Ovary (tissue), 10 donors: ENCODE measurements at places on chromosomes 2 and 18. TPM values are rescaled to one million over a fixed set of nuclear protein-coding genes. Genes with fewer than 3 reads are reported as not detected.

Gene ALPG
- not detected for total RNA-seq

- DNase-seq: no peak
Measured at GRCh38 chr2:232815569-232815968, 39.2 kb upstream of the KCNJ13 start.

DNA sequence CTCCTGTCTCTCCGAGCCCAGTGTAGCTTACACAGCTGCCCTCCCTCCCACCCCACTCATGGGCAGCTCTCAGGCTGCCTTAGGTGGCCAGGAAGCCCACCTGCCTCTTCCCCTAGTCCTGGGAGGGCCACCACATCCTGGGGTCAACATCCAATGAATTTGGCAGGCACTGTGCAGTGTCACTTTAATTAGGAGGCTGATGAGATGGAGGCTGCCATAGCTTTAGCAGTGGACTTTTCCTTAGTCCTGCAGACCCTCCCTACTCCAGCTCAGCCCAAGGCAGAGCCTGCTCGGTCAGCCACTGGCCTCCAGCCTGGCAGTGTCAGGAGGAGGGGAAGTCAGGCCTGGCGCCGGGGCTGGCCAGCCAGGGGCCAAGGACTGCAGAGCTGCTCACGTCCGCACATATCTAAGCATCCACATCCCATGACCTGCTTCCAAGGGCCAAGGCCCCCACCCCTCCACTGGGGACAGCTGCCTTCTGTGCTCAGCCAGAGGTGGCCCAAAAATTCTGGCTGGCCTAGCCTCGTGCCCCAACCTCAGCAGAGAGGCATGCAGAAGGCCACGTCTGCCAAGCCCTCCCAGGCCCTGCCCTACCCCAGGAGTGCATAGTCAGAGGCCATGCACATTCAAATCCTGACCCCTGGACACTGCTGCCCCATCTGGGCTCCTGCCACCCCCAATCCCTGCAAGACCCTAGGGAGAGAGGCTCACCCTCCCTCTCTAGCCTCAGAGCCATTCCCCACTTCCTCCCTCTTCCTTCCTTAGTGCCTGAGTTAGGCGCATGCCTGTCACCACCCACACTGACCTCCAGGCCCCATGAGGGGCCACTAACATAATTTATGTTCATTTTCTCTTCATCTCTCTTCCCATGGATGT, 33.1 kb downstream of the ADRA2B start:
- DNase-seq: no peak

Gene LTBP1
- total RNA-seq: 50.8 TPM

Gene DLGAP1
- total RNA-seq: 9.8 TPM

DNA sequence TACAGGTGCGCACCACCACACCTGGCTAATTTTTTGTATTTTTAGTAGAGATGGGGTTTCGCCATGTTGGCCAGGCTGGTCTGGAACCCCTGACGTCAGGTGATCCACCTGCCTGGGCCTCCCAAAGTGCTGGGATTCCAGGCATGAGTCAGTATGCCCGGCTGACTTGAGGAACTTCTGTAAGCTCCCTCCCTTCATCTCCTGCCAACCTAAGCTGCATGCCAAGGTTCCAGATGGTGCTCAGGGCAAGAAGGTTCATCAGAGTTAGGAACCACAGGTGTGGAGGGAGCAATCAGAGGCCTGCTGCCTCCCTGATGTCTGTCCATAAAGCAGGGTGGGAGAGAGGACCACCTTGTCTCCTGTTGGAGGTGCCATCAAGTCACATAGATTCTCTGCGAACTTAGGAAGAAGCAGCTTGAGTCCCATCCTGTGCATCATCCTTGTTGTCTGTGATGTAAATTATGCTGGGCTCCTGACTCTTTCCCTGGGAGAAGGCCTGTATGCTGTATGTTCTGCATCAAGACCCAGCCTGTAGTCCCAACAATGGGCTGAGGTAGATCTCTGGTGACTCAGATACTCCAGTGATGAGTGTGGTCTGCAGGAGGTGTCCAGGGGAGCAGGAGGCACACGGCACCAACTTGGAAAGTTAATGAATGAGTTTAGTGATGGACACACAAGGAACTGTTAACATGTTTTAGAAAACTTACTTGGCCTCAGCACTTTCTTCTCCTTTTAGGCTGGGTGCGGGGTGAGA, 53.1 kb downstream of the TMEM17 start:
- no peak for DNase-seq

DNA sequence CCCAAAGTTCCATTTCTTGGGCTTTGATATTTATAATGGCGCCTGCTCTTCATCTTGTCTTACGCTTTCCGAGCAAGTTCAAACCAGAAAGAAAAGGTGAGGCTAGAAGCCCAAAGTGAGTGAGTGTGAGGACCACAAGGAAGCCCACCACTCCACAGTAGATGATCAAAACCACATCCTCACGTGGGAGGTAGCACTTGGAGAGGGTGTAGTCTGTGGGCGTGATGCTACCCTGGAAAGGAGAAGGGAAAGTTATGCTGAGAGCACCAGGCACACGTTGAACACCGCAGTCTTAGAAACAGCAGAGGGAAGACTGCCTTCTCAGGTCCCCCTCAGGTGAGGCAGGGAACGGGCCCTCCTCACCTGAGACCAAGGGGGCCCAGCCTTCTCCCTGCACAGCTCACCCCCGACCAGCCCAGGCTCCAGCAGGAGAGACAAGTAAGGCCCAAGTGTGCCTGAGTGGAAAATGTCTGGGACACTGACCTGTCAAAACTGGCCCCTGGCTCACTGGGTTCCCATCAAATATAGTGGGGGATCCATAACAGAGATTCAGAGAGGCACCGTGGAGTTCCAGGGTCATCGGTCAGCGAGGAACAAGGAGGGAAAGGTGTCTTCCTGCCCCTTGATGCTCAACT, 23.6 kb downstream of the MPPE1 start:
- DNase-seq: no peak

GRCh38 chr2:197216361-197216979, 94.1 kb downstream of the ANKRD44 start:
- DNase-seq: no peak

GRCh38 chr2:43217228-43218154, 8.9 kb downstream of the ZFP36L2 start:
- DNase-seq: peak; percentile 59

Gene CCDC74B
- 5.4 TPM for total RNA-seq

DNA sequence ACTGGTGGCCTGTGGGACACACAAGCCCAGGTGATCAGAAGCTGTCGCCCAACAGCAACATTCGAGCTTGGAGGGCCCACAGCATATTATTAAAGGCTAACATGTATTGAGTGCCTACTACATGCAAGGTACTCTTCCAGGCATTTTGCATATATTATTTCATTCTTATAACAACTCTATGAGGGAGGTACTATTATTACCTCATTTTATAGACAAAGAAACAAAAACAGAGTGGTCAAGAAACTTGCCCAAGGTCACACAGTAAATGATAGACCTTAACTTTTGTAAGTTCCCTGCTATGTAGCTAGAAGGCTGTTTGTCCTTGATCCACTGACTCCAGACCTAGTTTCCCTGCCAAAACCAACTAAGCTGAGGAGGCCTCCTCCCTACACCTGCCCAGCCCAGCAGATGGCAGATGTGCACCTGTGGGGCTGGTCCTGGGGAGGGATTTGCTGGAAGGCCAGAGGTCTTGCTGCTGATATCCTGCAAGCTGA, 35.7 kb downstream of the KANSL3 start:
- no peak for DNase-seq

DNA sequence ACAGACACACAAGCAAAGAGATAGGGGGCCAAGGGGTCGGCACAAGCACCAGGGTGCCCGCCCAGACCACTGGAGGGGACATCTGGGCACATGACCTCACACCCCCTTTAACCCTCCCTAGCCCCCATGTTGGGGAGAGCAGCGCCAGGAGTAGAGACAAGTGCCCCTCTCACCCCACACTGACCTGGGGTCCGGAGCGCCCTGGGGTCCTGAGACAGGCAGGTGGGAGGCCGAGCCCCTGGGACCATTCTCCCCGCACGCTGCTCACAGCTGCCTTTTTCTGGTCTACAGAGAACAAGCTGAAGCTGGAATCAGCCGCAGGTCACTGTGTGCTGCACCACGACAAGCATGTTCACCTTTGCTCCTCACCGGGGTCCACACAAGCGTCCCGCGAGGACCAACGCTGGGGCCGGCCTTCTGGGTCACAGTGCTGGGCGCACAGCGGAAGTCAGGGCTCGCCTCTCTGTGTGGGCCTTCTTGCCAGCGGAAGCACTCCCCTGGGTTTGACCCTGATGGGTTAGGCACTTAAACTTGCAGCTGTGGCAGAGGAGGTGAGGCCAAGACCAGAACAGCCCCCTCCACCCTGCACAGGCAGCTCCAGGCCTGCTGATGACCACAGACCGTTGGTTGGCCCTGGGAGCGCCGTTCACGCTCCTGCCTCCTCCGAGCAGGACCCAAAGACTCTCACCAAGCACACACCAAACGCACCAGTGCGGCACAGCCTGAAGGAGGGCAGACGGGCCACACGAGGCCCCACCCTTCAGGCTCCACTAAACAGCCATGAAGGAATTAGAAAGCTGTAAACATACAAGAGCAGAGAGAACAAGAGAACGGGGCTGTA, 275.3 kb downstream of the EIPR1 start:
- DNase-seq: no peak

DNA sequence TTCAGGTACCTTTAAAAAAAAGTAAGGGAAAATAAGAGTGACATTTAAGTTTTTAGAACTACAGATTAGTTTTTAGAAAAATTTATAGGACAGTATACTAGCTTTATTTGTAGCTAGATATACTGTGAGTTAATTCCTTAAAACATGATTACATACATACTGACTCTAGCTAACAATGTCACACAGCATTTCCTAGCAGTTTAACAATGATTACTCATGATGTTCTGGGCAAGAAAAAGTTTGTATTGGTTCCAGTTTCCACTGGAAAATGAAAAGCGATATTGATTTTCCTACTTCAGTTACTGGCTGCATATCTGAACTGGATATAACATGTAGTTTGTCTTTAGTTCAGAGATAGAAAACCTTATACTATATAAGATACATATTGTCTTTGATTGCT, 19.4 kb downstream of the SLC39A6 start:
- no peak for DNase-seq

DNA sequence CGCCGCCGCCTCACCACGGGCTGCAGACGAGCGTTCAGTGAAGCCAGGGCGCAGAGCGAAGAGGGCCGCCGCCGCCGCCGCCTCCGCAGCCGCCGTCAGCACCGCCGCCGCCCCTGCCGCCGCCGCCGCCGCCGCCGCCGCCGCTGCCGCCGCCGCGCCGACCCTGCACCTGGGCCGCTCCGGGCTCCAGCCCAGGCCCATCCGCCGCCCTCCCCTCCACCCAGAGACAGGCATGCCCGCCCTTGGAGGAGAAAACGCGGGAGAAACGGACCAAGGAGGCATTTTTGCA, 3.0 kb downstream of the POU3F3 start:
- DNase-seq: no peak
